Left kidney (tissue), 8 donors: ENCODE measurements at places on chromosomes 5 and 9. TPM values are rescaled to one million over a fixed set of nuclear protein-coding genes. Genes with fewer than 3 reads are reported as not detected.

DNA sequence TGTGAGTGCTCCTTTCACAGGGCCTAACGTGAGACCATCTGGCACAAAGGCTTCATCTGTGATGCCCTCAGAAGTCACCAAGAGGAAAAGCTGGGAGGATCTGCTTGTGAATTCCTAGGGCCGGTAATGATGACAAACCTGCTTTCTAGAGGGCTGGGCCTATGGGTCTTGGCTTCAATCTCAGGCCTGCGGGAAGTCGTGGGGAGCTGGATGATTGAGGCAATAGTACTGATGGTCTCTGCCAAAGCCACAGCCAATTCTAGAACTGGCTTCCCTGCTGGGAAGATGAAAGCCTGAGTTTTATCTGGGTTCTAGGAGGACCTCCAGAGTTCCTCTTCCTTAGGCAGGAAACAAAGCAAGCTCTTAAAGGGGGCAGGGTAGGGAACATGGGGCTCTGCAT lies 102.7 kb downstream of the TMEM215 start:
- DNase-seq: no peak

SPATA31C1 gene
- 0.58 TPM for polyA plus RNA-seq

DNA sequence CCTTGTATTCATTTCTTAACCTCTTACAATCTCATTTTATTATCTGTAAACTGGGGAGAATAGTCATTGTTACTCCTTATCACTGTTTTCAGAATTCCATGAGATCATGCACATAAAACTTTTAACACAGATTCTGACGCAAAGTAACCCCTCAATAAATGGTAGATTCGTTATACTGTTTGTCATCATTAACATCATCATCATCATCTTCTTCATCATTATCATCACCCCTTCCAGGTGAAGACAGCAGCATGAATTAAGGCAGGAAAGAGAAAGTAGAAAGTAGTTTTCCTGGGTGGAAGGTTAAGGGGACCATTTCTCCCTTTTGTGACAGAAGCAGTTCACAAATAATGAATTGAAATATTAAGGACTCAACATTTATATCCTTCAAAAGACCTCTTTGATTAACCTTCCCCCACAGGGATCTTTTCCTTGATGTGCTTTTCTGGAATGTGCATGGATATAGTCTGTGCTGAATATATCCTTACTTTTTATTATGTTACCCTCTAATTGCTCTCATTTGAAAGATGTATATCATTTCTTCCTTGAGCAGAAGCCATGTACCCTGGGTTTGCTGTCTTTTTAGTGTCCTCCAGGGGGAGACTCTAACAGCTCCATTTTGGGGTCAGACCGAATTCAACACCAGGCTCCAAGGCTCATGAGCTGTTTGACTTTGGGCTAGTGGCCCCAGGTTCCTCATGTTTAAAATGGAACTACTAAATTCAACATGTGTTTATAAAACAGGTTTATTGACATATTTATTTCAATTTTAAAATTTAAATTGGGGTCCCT lies 1029.9 kb upstream of the WWC1 start:
- DNase-seq: no peak

DNA sequence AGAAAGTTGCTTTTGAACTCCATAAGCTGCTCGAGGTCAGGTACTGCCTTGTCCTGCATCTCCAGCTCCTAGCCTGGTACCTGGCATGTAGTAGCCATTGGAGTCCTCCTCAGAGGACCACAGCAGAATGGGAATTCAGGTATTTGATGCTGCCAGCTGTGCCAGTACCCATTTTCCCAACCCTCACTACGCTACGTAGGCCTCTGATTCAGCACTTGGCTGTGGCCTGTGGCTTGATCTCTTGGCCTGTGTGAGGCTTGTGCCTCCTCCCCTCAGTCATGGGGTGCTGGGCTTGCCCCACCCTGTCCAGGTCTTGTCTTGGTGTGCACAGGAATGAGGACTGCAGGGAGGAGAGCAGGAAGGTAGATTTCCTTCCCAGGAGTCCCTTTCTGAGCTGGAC lies 11.8 kb downstream of the OTULIN start:
- DNase-seq: no peak

NR5A1 gene
- polyA plus RNA-seq: not detected

GRCh38 chr5:68449380-68449779 lies 233.8 kb downstream of the PIK3R1 start:
- no peak for DNase-seq

DNA sequence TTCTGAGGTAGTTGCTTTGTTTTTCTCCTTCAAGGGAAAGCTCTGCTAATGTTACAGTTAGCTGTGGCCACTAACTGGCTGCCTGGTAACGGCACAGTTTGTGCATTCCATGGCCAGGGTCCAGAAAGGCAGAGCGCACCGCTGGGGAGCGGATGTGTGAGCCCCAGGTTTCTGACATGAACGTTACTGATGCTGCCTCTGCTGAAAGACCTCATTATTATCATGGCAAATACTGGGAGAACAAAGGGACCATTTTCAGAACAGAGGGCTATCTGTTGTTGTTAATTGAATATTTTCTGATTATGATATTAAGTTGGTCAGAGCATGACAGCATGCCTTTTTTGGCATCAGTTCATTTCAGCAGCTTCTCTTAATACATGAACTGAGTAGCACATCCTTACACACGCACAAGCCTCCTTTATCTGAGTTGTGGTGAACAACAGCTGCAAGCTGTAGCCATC lies 134.1 kb downstream of the NUDT12 start:
- no peak for DNase-seq

- DNase-seq: no peak
Observed at GRCh38 chr5:32565145-32565544, 20.2 kb upstream of the SUB1 start.

NUTM2G gene
- 1.1 TPM for polyA plus RNA-seq

DNA sequence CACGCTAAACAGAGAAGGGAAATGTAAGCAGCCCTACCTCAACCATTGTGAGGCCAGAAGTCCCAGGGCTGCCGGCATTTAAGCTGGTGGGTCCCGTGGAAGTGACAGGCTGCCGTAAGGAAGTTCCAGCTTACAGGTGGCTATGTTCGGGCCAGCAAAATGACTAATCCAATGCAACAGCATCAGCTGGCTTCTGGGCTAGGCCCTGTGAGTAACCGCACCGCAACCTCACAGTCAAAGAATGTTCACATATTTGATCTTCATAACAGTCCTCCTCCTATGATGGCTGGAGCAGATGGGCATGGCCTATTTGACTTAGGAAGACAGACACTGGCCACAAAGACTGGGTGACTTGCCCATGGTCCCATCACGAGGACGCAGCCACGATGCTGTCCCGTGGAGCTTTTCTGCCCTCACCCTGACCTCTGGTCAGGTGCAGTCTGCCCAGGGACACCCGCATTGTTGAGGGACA lies 88.2 kb downstream of the LIFR start:
- no peak for DNase-seq

DNA sequence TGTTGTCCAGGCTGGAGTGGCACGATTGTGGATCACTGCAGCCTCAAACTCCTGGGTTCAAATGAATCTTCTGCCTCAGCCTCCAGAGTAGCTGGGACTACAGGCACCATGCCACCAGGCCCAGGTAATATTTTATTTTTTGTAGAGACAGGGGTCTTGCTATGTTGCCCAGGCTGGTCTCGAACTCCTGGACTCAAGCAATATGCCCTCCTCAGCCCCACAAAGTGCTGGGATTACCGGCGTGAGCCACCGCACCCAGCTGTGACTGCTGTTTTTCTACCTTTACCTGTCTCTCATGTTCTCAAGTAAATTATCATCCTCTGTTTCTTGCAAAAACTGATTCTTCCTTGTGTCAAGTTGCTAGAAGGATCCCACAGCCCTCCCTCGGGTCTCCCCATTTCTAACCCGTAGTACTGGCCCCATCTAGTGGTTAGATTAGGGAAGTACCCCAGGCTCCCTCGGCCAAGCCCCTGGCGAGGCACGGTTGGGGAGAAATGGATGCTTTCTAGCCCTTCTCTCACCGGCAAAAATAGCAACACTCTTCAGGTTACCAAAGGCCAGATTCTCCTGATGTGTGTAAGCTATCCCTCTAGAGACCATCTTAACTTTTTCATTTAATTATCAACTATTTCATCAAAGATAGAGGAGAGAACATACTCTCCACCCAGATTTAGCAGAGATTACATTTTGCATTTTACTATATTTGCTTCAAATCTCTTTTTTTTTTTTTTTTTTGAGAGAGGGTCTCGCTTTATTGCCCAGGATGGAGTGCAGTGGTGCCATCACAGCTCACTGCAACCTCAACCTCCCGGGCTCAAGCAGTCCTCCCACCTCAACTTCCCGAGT lies 19.2 kb upstream of the TOR1B start:
- DNase-seq: peak; percentile 69

- no peak for DNase-seq
Observed at GRCh38 chr9:126499911-126500599, 113.7 kb upstream of the LMX1B start.

DNA sequence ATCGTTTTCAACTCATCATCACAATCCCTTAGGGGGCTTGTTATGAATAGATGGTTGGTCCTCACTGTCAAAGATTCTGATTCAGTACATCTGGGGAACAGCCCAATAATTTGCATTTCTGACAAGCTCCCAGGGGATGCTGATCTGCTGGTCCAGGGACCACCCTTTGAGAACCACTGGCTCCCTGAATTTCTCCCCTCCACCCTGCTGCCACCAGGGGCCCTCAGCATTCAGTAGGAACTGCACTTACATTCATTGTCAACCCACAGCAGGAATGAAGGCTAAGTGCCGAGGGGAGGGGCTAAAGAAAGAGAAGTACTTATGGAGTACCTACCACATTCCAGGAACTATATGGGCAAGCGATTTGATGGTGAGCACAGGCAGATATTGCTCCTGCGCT lies 85.9 kb downstream of the BOD1 start:
- DNase-seq: no peak

NDUFS6 gene
- 51.9 TPM for polyA plus RNA-seq

DNA sequence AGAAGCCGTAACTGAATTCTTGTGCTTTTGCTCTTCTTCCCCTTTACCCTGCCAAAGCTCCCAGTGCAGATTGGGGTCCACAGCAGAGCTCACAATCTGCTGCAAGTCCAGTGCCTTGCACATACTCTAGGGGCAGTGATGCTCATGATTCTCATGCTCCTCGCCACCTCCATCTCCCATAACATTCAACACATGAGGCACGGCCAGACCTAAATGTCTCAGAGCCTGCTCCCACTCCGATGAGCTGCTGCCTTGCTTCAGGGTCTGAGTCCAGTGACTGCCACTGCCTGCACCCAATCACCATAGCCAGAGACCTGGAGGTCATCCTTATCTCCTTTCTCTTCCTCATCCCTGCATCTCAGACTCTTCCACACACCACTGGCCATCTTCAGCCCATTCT lies 10.5 kb downstream of the CSF1R start:
- DNase-seq: no peak

- no peak for DNase-seq
Observed at GRCh38 chr9:79535534-79535933, 36.2 kb upstream of the TLE4 start.

- DNase-seq: no peak
Observed at GRCh38 chr5:77168879-77169244, 41.6 kb upstream of the PDE8B start.

- no peak for DNase-seq
Observed at GRCh38 chr5:67255881-67256280, 59.3 kb upstream of the CD180 start.

DNA sequence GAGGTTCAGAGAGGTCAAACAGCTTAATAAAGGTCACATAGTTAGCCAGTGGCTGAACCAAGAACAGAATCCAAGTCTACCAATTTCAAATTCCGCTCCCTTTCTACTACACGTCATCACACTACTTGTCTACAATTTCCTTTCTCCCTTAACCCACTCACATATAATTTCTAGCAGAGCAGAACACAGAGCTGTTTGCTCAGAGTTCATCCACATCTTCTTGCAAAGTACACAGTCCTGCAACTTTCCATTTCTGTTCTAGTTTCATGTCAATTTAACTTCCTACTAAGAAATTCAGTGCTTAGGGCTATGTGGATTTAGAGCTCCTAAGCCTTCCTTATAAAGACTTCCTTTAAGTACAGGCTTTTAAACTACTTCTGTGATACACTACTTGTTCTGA lies 61.3 kb downstream of the MEGF9 start:
- DNase-seq: no peak

KCNN2 gene
- polyA plus RNA-seq: 4.0 TPM

GRCh38 chr5:122374110-122374509 lies 62.1 kb downstream of the SNCAIP start:
- no peak for DNase-seq

- no peak for DNase-seq
Observed at GRCh38 chr5:73903169-73903568, 277.2 kb downstream of the ARHGEF28 start.

DNA sequence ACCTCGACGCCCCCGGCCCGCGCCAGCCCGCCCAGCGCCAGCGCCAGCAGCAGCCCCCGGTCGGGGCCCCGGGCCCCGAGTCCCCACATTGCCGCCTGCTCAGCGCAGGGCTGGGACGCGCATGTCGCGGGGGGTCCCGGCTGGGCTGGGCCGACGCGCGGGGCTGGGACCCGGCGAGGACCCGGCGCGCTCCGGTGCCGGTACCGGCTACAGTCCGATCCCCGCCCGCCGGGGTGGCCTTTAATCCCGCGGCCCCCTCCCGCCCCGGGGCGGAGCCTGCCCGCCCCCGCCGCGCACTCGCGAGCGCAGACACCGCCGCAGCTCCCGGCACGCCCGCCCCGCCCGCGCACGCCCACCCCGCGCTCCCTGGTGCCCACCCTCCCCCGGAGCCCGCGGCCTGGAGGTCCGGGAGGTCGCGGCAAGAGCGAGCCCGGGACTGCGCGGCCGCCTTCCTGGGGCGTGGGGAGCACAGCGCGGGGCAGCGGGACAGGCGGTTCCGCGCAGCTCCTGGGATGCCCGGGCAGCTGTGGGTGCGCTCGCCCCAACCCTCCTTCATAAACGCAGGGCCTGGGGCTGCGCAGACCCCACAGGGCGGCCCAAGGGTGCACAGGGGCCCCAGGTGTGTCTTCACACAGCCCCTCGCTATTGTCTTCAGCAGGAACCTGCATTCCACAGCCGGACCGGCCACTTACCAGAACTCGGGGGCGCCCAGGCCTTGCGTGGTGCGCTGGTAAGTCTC lies at the start of gene SLC9A3:
SLC9A3 (minus strand) TSS at position 216 of the 739 bp plus-strand sequence.
- DNase-seq: no peak

DNA sequence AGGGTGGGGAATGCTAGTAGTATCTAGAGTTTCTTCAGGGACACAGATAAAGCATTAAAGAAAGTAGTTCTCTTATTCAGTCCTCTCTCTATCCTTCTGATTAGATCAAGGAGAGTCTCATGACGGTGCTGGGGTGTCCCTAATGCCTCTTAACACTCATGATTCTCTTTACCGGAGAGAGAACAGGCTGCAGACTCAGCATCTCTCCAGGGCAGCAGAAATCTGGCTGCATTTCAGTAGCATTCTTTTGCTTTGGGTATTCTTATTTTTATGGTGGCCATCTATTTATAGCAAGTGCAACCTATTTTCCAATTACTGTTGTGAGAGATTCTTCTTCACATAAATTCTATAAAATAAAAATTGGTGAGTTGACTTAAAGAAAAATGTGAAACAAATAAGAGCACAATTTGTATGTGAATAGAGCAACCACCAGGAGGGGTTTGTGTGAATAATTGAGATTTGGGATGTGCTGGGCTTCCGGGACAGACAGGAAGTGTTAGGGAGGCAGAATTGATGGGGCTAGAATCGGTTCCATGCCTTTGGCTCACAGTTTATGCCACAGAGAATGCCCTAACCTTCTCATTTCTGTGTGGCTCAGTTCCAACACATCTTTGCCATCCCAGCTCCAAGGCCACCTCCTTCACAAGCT lies 23.8 kb upstream of the BOD1 start:
- DNase-seq: no peak
